ENCODE measurements at places on chromosomes 4 and X. TPM values are rescaled to one million over a fixed set of nuclear protein-coding genes. Genes with fewer than 3 reads are reported as not detected.

ARHGAP24 gene
- total RNA-seq = 4.9 TPM

GNRHR gene
- not detected for total RNA-seq

MUC7 gene
- not detected for total RNA-seq

TCEANC gene
- total RNA-seq = 4.2 TPM

LONRF3 gene
- total RNA-seq = 25.3 TPM

USP38 gene
- total RNA-seq = 39.9 TPM

RGN gene
- total RNA-seq = 4.6 TPM

SAGE1 gene
- total RNA-seq = not detected

TREX2 gene
- total RNA-seq = 0.42 TPM

SSR4 gene
- total RNA-seq = 72.3 TPM

TMEM150C gene
- total RNA-seq = 3.5 TPM

FAM47E gene
- 2.5 TPM for total RNA-seq

LDB2 gene
- total RNA-seq = 10.1 TPM

MAGEA2 gene
- not detected for total RNA-seq

- no peak for DNase-seq
These were observed 312.2 kb downstream of the DCTD start for GRCh38 chr4:182604953-182605352.

GRCh38 chr4:80732010-80732409 lies 298.5 kb upstream of the BMP3 start:
- no peak for DNase-seq

- DNase-seq = no peak
These were observed 170.4 kb upstream of the LDB2 start for GRCh38 chr4:17068891-17069290.

- no peak for DNase-seq
These were observed 222.4 kb downstream of the FMR1NB start for GRCh38 chrX:148203531-148203930.

GRCh38 chrX:17095161-17095560 lies 148.7 kb downstream of the REPS2 start:
- DNase-seq = no peak

GRCh38 chr4:143335979-143336780 lies 496 bp upstream of the GAB1 start:
- peak; percentile 93 for DNase-seq

DNA sequence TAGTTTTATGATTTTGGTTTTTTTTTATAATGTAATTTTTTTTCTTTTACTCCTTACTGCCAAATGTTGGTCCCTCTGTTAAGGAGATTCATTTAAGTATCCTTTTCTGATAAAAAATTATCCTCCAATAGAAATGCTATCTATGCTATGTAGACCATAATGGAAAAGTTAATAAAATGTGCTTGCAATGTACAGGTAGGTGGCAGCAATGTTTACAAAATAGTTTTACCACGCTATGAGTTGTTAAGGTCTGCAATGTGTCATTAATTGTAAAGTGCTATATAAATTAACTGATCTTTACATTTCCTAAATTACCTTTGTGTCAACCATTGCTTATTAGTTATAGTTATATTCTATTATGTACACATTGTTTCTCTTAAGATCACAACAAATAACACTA lies 3.8 kb upstream of the CENPC start:
- no peak for DNase-seq

GRCh38 chrX:68703369-68703768 lies 55.9 kb downstream of the STARD8 start:
- no peak for DNase-seq

DNA sequence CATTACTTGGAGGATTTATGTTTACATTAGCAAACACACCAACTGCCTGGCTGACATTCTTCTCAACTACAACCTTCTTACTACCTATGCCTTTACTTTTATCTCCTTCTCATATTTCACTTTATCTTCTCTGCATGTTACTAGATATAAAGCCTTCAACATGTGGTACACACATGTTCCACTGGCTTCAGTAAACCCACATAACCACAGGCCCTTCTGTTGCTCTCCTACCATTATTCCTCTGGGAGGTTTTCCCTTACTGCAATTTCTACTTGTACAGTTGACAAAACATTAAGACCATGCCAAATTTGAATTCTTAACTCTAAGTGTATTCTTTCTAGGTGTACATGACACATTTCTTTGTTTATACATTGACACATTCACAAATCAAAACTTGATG lies 133.1 kb downstream of the ARAP2 start:
- DNase-seq = no peak

DNA sequence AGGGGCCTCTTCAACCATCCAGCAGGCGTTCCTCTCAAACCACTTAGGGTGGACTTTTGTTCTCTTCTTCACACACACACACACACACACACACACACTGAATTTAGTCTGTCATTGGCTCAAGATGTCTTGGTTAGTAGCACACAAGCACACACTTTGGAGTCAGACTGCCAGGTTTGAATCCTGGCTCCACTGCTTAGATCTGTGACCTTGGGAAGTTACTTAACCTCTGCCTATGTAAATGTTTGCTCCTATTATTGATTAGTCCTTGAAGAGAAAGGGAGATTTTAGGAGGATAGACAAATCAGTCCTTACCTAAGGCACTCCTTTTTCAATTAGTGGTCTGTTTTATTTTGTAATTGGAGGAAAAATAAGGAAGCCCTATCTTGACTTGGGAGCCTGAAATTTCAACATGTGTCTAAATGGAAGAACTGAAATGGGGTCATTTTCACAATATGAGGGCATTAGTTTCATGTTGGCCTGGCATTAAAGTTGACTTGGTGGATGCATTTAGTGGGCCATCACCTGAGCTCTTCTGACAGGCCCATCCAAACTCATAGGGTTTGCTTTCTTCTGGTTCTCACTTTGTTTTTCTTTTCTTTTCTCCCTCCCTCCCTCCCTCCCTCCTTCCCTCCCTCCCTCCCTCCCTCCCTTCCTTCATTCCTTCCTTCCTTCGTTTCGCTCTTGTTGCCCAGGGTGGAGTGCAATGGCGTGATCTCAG lies 13.3 kb upstream of the TMEM131L start:
- DNase-seq = no peak

DNA sequence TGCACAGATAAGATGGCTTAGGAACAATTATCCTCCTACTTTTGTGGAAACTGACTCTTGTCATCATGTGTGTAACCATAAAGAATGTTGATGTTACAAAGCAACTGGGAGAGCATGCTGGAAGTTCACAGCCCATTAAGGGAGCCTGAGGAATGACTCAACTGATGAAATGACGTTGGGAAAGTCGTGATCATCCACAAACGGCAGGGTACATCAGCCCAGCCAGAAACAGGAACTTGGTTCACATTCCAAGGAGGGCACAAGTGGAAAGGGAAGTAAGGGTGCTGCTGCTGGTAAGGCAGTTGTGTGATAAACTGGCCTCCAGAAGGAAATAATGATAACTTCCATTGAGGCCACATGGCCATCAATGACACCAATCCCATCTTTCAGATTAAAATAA lies 6.7 kb downstream of the TEC start:
- DNase-seq = no peak

- no peak for DNase-seq
These were observed 359.2 kb downstream of the IDS start for GRCh38 chrX:149145845-149146285.

GRCh38 chrX:101642093-101642492 lies 17.6 kb downstream of the ARMCX2 start:
- no peak for DNase-seq

GRCh38 chrX:7074148-7074907 lies 73.2 kb upstream of the STS start:
- no peak for DNase-seq

DNA sequence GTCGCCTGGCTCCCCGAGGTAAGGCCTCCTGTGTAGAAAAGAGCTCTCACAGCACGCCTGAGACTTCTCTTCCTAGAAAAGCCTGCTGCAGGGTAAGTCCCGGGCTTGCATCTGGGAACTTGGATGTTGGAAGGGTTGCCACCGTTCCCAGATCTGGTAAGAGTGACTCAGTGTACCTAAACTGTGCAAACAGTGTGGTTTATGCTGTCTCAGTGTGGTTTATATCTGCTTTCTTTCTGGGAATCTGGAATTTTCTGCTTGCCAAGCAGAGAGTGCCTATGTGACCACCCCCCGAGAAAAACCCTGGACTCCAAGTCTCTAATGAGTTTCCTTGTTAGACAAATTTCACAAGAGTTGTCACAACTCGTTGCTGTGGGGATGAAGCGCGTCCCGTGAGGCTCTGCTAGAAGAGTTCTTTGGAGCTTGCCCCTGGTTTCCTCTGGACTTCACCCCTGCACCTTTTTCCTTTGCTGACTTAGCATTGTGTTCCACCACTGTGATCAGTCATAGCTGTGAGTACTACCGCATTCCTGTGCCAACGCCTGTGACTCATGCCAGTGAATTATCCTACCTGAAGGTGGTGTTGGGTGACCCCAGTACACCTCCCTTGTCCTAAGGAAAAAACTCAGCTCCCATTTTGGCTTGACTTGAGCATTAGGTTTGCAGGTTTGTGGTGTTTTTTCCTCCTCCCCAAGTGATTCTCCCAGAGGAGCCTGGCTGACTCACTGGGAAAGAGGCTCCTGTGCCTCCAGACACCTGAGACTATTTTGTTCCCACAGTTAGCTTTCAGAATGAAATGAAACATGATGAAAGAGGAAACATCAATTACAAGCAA lies 14.5 kb downstream of the SLC2A9 start:
- DNase-seq = peak; percentile 60

DNA sequence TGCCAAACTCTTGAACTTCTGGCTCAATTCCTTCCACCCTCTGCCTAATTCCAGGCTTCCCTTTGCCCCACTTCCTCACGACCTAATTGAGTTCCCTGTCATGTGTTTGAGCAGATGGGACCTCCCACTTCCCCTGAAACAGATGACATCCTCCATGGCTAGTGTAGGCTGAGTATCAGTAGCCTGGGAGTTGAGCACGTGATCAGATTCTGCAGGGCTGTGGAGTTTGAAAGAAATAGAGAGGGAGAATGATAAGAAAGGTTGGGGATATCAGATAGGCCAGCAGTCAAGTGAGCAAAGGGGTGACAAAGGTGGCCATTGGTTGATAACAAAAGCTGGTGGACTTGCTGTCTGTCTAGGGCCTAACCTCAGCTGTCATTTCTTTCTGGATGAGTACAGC lies 18.8 kb upstream of the NWD2 start:
- no peak for DNase-seq

- DNase-seq = peak; percentile 30
These were observed 88.1 kb downstream of the COL4A5 start for GRCh38 chrX:108527724-108528123.

DNA sequence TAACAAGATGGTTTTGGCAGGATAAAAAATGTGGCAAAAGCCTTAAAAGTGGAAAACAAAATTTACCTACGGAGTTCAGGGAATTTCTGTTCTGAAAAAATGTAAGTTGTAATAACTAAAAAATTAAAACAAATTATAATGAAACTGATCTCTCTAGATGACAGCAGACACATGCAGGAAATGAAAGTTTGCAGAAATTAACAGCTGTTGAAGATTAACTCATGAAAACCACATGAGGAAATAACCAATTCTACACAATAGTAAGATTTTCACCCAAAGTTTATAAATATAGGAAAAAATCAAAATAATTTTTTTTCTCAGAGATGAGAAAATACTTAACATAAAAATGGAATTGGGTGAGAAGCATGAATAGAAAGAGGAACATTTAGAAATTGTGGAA lies 47.5 kb upstream of the UGT2B15 start:
- DNase-seq = no peak

DNA sequence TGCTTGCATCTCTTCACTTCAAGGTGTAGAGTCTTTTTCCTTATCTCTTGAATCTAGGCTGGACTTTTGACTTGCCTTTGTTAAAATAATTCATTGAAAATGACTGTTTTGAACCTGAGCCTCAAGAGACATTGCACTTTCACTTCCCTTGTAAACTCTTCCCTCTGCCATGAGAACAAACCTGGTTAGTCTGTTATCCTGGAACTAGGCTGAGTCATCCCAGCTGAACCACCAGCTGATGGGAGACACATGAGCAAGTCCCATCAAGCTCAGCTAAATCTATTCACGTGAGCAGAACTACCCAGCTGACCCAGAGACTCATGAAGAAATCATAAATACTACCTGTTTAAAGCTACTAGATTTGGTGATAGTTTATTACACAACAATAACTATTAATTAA lies 202.3 kb upstream of the CENPE start:
- DNase-seq = no peak

DNA sequence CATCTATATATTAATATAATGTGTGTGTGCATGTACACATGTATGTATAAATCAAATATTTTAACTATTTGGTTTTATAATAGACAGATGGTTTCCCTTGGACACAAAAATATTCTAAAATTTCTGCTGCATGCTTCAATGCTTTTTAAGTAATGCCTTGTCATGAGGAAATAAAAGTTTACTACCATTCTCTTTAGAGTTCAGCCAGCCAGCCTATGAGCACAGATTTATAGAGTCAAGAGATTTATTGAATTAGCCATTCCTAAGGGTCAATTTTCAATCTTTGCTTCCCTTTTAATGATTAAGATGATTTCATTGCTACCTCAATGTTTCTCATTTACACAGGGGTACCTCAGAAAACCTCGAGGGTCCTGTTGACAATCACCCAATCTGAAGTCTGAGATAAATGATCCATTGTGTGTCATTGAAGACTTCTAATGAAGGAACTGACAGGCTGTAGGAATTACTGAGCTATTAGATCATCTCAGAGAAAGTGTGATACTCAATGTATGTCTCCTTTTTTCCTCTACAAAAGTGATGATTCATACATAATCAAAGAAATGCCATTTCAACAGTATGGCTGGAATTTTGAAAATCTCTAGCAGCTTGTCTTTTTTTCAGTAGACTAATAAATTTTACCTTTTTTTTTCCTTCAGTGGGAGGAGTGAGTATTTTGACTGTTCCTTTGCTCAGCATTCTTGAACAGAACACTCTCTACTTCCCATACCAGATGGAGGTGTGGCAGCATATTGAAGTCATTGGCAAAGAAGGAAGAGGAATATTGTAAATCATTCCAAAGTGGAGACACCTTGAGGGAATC lies 222.6 kb upstream of the PCDH18 start:
- DNase-seq = no peak

DNA sequence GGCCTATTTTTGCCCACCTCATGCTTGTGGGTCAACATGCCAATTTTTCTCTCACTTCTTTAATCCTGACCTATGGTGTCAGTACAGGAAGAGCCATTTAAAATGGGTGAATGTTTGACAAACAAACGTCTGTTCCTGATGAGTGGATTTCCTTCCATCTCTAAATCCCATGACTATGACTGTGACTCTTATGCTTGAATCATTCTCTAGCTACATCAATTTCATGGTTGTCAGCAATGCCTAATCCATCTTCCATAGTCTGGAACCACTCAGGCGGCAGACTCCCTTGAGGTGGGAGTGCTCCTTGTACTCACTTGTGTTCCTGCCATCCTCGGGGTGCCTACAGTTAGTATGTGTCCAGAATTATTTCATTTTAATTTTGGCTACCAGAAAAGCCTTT lies 194.9 kb upstream of the RPS6KA3 start:
- no peak for DNase-seq

GRCh38 chr4:158313566-158313965 lies 103.3 kb downstream of the TMEM144 start:
- DNase-seq = no peak

- no peak for DNase-seq
These were observed 429 bp downstream of the NOCT start for GRCh38 chr4:139015948-139016471.

All from psoas muscle (tissue), 8 donors.